ENCODE measurements at places on chromosomes 12 and 14.

- DNase-seq = no peak
Measured at GRCh38 chr12:86551146-86551571, 295.0 kb upstream of the MGAT4C start.

GRCh38 chr12:26226629-26227360 lies 31.4 kb downstream of the SSPN start:
- DNase-seq = no peak

GRCh38 chr14:93301821-93302447 lies 30.9 kb downstream of the BTBD7 start:
- DNase-seq = no peak

GRCh38 chr12:51818086-51818485 lies 30.4 kb downstream of the FIGNL2 start:
- DNase-seq = no peak

DNA sequence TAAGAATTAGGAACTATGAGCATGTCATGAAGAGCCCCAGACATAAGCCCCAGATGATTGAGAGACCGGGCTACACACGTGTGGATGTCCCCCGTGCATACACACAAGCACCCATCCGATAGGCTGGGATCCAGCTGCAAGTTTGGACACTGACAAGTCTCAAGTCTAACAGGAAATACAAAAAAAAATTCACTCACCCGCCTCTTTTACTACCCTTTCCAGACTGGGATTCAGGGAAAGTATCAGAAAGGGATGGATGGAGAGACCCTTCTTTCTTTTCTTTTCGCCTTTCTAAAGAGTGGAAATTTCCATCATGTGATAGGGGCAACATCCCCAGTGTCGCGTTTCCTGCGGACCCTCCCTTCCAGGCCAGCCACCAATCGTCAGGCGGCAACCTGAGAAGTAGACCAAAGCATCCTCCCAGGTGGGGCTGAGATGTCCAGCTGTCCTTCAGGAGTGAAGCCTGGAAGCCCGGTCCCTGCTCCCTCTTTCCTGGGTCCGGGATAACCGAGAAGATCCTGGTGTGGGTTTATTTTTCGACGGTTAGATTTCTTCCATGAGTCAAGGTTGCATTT lies 6.4 kb upstream of the SLC38A4 start:
- no peak for DNase-seq

GRCh38 chr14:23141706-23142444 lies 22.8 kb upstream of the CEBPE start:
- no peak for DNase-seq

Data from Panc1 (cell line).